ENCODE measurements at places on chromosomes 7 and 10. TPM values are rescaled to one million over a fixed set of nuclear protein-coding genes. Genes with fewer than 3 reads are reported as not detected.

The NOC3L gene
- total RNA-seq, result 18.3 TPM

The EPHB4 gene
- 468 TPM for total RNA-seq

The PILRA gene
- 0.38 TPM for total RNA-seq

The CHST15 gene
- 71.8 TPM for total RNA-seq

The AKR1C4 gene
- not detected for total RNA-seq

The SFRP4 gene
- total RNA-seq, result not detected

The AP5Z1 gene
- total RNA-seq, result 58.1 TPM

The LBX1 gene
- total RNA-seq, result not detected

The GNGT1 gene
- total RNA-seq, result not detected

The NCF1 gene
- total RNA-seq, result not detected

The CTNNA3 gene
- total RNA-seq, result 0.29 TPM

The THSD7A gene
- 36.6 TPM for total RNA-seq

The CNPY4 gene
- total RNA-seq, result 28.4 TPM
